ENCODE measurements at places on chromosomes 3 and 15.
A peak's percentile ranks its signal among the peaks of the same experiment; 100 is the strongest.

- DNase-seq, result no peak
These were observed 20.2 kb downstream of the CPOX start for GRCh38 chr3:98573181-98573728.

GRCh38 chr3:153254361-153254760 lies 92.3 kb downstream of the RAP2B start:
- DNase-seq, result no peak

DNA sequence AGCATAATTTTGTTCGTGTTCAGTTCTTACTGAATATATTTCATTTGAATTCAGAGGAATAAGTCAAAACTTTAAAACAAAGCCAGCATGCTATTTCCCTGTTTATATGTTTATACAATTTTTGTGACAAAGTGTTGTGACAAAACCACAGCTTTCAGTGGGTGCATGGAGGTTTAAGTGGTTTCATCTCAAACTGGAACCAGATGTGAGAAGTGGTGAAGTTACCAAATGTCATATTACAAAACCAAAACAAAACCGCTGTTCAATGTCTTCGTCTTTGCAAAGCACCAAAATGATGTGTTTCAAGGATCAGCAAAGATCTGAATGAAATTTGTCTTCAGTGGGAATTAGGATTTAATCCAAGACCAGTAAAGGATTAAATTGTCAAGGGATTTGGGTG lies 59.3 kb upstream of the OSTN start:
- DNase-seq, result no peak

- DNase-seq, result no peak
These were observed 12.8 kb downstream of the IQSEC1 start for GRCh38 chr3:13060341-13060910.

GRCh38 chr15:88382482-88382983 lies 84.7 kb downstream of the MRPL46 start:
- DNase-seq, result no peak

- DNase-seq, result no peak
These were observed 62.3 kb downstream of the FMN1 start for GRCh38 chr15:33132233-33132580.

DNA sequence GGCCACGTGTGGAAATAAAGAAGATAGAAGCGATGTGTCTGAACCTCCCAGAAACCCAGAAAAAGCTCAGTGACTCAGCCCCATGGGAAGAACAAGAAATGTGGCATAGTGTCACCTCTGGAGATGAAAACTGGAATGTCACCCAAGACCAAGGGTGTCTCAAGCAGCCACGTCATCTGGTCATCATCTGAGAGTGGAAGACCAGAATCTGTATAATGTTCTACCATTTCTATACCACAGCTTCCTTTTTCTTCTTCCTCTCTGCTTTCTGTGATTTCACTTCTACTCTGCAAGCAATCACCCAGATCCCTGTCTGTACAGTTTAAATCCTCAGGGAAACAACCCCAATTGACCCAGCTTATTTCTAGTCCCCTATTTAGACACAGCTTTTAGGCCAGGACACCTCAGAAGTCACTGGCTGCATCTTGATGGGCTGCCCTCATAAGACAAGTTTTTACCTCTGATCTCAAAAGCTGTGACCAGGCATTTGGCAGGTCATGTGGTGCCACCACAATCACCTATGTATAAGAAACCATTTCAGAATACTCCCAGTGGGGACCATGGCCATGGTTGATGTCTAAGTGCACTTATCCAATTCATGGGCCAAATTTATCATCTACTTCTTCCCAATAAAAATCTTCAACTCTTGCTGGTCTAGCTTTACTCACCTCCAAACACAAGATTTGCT lies 278.5 kb upstream of the UMPS start:
- no peak for DNase-seq

- DNase-seq, result no peak
These were observed 49.0 kb downstream of the B3GNT5 start for GRCh38 chr3:183301937-183302580.

- no peak for DNase-seq
These were observed 141.6 kb downstream of the ECT2 start for GRCh38 chr3:172892158-172892557.

GRCh38 chr15:78210349-78210717 lies 24.0 kb downstream of the ACSBG1 start:
- DNase-seq, result no peak

- no peak for DNase-seq
These were observed 4.2 kb upstream of the SH2D7 start for GRCh38 chr15:78087951-78088772.

DNA sequence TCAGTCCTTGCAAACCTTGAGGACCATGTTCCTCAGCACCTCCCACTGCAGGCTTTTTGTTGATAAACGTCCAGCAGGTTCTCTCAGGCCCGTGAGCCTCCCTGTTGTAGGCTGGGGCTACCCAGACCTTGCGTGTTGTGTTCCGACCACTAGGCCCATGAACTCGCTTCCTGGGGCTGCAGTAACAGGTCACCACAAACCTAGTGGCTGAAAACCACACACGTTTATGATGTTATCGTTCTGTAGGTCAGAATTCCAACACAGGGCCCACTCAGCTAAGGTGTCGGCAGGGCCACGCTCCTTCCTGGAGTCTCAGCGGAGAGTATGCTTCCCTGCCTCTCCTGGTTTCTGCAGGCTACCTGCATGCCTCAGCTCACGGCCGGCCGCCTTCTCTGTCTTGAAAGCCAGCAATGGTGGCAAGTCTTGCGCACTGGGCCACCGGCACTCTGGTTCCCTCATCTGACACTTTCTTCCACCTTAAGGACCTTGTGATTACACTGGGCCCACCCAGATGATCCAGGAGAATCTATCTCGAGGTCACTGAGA lies 60.8 kb downstream of the ATP10A start:
- DNase-seq, result no peak

DNA sequence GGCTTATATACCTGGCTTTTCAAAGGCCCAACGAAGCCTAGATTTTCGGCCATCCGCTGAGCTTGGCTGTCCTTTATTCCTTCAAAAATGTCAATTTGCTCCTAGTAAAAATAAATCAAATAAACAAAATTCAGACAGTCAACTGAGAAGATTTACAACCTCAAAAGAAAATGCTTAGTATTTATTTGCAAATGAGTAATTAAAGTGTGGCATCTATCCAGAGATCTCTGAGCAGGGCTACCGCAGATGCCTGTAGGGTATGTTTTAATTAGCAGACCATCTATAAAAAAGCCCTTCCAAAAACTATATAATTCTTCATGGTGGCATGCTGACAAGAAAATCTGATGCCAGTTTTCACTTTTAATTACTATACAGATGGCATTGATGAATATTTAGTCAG lies 136.2 kb downstream of the SUCLG2 start:
- no peak for DNase-seq

DNA sequence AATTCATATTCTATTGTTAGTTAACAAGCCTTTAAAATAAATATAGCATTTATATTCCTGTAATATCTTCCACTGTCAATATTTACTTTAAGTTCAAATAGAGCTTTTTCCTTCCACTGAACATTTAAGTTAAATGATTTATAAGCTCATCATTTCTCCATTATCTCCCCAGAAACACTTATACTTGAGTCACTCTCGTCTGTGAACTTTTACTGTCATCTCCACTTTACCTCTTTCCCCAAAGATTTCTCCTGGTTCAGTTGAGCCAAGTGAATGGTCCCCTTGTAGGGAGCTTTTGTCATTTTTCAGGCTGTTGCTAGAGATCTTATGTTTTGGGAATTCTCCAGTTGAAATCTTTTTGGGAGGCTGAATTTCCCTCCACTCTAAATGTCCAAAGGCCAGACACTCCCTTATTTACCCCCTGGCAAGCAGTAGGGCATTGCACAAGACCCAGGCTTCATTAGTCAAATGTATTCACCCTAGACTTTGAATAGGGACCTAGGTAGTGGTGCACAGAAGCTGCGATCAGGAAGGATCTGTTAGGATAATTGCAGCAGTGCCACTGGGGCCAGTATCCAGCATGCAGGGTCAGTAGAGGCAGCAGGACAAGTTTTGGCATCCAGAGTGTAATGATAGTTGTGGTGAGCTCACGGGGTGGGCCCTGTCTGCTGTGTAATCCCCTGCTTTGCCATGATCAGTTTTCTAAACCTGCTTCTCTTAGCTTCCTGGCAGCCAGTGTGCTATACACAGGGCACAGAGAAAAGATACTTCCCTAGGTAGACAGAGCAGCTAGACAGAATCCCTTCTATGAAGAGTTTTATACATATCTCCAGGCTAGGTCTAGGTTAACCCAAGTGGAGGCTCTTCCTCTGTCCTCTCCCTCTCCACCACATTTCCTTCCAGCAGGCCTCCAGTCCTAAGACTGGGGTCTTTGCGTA lies 356.5 kb upstream of the SLCO3A1 start:
- DNase-seq, result no peak

DNA sequence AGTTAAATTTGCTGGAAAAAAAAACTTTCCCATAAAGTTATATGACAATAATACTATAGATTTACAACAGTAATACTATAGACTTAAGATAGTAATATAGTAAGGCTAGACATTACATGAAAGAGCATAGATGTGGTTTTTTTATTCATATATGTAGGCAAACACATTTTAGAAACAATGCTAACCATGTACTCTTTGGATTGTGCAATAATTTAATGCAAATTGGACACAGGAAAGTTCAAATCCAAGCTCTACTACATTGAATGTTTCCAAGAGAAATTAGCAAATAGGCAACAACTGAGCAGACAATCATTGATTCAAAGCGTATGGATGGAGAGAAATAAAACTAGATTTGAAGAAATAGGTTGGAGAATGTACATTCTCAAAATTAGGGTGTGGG lies 469.2 kb downstream of the CNTN3 start:
- DNase-seq, result no peak

DNA sequence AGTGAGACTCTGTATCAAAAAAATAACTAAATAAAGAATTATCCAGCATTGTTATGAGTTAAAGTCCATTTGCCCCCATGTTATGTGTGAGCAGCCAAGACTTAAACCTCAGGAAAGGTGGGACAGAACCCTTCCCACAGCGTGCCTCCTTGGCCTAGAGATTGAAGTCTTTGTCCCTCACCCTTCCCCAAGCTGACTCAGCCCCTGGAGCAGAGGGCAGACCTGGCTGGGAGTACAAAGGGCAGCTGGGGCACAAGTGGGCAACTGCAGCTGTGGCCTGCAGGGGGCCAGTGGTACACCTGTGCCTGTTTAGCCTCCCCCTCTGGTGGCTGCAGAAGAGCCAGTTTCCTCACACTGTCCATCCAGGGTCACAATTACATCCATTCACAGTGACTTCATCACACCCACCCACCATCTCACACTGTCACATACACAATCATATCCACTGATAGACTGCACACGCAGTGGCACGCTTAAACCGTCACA lies 940 bp upstream of the ACY1 start:
- no peak for DNase-seq

- DNase-seq, result peak; percentile 32
These were observed 558 bp upstream of the SLC30A4 start for GRCh38 chr15:45523166-45523460.

DNA sequence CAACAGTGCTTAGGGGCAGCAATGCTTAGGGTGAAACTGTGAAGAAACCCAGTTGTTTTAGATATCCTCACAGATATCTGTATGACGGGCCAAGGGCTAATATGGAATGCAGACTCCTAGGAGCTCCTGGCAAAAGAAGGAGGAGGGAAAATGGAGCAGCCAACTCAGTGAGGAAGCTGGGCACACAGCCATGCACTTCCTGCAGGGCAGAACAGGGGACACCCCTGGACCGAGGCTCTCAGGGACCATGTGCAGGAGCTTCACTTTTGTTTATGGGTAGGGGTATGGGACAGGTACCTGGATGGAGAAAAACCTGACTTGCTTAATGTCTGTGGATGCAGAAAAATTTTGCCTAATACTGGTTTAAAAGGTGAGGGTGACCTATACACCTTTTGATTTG lies 20.2 kb downstream of the NIPA1 start:
- no peak for DNase-seq
